Esophagus mucosa (tissue), 1 donor: ENCODE measurements at places on chromosomes 1 and 21. TPM values are rescaled to one million over a fixed set of nuclear protein-coding genes. Genes with fewer than 3 reads are reported as not detected.

DNA sequence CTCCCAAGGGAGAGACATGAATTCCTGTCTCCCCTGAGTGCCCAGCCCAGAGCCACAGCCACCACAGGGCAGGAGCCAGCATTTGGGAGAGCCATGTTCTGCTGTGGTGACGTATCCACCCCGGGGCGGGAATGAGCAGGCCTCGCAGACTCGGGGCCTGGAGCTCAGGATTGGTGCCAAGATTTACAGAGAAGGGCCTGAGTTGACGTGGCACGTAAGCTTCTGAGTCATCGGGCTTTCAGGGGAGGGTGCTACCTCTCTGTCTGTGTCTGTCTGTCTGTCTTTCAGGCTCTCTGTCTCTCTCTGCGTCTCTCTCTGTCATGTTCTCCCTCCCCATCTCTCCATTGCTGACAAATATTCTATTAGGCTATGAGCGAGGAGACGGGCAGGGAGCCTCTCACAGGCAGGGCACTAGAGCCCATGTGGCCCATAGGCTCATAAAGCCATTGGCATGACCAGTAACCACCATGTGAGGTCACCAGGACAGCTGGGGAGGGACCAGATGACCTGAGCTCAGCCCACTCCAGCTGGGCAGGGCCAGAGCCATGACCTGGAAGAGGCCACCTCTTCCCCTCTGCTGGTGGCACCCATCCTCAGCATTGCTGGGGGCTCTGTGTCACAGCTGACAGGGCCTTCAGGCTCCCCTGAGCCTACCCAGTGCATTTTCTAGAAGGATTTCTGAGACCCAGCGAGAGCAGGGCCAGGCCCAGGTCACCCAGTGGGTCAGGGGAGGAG lies 300.0 kb upstream of the VAMP3 start:
- peak; percentile 91 for ATAC-seq

GRCh38 chr1:201930137-201930536 lies 16.2 kb downstream of the LMOD1 start:
- ATAC-seq, result peak; percentile 28

DNA sequence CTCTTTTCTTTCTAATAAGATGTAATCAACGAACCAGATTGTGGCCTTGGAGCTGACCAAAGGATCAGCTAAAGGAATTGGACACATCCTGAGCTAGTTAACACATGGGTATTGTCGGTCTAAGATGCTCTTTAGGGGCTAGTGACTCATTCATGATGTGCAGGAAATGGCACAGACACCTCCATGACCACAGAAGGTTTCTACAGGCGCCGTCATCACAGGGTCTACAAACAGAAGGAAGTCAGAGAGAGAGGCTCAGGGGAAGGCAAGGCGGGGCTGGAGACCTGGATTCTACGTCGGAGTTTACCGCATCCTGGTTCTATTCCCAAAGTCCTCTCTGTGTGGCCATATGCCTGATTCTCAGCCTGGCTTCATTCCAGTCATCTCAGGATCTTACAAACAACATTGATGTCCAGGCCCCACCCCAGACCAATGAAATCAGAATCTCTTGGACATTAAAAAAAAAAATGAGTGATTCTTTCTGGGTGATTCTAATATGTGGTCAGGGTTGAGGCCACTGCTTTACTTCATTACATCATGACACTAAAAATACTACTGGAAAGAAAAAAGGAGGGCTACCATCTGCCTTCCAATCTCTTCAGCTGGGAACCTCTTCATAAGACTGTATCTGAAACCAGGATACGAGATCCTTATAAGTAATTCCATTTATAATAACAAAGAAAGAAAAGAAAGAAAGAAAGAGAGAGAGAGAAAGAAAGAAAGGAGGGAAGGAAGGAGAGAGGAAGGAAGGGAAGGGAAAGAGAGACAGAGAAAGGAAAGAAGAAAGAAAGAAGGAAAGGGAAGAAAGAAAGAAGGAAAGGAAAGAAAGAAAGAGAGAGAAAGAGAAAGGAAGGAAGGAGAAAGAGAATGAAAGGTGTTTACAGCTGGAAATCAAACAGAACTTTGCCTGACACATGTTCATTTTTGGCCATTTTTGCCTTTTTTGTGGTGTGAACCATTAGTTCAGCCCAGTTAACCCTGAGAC lies 11.6 kb upstream of the KCNJ15 start:
- peak; percentile 38 for ATAC-seq

GRCh38 chr1:42929434-42930177 lies 29.1 kb downstream of the SLC2A1 start:
- ATAC-seq, result no peak

DNA sequence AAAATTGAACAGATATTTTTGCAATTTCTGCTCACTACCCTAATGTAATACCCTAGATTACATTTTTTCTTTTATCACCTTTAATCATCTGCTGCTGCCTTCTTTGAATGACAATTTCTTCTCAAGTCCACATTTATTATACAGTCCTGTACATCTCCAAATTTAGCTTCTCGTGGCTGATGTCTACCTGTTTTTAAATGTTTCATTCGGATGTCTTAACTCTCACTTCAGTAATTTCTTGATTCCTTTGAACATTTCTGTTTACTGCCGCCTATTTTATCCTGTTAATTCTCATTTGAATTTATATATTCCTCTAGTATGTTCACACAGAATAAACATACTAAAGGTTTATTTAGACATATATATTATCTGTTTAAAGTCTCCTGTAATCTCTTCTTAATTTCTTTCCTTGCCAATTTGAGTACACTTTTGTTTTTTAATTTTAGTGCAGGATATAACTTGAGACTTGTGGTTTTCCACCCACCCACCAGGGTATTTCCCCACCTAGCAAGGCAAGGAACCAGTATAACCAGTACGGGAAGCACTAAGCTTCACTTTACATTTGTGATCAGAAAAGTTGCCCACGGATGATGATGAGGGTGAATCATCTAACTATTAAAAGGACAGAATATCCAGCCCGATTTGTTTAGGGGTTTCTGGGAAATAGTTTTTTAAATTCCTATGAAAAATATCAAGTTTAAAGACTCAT lies 12.7 kb downstream of the INSL5 start:
- ATAC-seq, result peak; percentile 77

- ATAC-seq, result no peak
These were observed 49.7 kb upstream of the EPB41 start for GRCh38 chr1:28864695-28865094.

DNA sequence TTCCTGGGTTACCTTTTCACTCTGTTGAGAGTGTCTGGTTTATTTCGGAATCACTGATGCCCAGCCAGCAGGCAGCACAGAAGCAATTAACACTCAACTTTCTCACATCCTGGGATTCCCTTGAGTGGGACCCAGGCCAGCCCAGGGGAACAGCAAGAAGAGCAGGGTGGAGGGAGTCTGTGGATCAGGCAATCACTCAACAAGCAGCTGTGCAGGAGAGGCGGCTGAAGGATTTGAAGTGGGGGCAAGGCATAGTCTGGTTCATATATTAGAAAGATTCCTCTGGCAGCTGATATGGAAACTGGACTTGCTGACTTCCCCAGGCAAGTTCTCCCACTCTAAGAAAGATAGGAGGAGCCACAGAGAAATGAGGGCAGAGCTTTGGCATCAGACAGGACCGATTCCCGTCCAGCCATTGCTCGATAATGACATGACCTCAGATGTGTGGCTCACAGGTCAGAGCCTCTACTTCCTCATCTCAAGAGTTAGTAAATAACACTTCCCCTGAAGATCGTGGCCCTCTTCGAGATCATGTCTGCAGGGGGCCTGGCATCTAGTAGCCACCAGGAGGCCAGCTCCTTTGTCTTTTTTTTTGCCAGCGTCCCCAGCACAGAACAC lies 12.4 kb downstream of the EPHA8 start:
- no peak for ATAC-seq

GRCh38 chr1:224433701-224434672 lies 610 bp downstream of the WDR26 start:
- peak; percentile 14 for ATAC-seq

GBP1 gene
- 5.2 TPM for total RNA-seq

GJA5 gene
- total RNA-seq, result 0.84 TPM
